ENCODE measurements at places on chromosomes 5 and 9.

DNA sequence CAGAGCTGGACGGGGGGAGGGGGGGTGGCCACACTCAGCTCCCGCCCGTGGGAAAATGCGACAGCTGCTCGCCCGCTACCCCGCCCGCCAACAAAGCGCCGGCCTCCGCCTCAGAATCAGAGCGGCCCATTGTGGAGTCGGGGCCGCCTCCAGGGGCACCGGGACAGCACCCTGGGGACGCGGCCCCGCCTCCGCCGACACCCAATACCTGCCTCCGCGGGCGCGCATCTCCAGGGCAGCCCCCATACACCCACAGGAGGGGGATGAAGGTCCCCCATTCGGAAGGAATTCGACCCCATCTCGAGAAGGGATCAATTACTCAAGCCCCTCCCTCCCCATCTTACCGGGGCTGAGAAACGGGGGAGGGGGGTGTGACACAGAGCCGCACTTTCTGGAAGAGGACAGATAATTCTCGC lies 1.3 kb downstream of the NOTCH1 start:
- peak; percentile 44 for DNase-seq

DNA sequence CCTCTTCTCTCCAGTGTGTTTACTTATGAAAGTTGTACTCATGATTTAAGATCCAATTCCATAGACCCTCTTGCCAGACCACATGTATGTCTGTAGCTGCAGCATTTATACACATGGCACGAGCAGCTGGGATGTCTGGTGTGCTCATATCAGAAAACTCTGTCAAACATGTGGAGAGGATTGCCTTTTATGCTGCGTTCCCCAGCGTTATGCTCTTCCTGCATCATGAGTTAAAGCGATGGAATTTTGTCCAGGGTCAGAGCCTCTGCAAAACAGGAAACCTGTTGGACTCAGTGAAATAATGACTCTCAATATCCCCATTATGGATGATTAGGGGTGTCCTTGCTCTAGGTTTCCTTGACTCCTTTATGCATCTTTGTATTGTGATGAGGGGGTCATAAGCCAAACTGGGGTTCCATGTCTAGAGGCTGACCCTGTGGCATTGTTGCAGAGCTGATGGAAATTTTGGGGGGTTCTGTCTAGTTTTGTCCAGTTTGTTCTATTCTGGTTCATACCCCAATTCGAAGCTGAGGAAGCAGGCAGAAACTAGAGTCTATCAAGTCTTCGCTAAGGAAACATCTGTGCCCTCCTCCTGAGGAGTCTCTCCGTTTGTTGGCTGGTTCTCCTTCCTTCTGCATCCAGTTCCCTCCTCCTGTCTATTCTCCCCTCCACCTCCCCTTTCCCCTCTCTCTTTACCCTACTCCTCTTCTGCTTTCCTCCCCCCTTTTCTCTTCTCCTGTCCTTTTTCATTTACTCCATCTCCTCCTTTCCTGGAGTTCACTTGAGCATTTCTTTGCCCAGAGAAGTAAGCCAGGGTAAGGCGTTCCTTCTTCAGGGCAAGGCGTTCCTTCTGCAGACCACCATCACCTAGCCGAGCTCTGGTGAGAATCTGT lies 252.8 kb downstream of the MAST4 start:
- DNase-seq: no peak

DNA sequence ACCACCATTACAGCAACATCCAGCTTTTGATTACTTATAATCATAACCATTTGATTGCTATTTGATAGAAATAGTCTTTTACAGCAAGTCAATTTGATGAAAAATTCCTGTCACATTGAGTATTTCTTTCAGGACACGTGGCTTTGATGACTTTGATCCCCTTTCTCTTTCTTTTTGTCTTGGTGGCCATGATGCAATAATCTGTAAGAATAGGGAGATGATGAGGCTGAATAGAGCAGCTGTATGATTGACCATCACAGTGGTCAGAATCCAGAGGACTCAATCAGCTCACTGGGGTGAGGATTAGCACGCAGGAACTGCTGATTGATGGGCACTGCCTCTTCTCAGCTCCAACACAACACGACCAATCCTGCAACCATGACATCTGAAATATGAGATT lies 262.7 kb downstream of the PARP8 start:
- no peak for DNase-seq

GRCh38 chr5:167631191-167631590 lies 660.3 kb upstream of the WWC1 start:
- DNase-seq: no peak

GRCh38 chr9:134656334-134657006 lies 14.9 kb downstream of the COL5A1 start:
- no peak for DNase-seq

- DNase-seq: no peak
These were observed 68.8 kb upstream of the ABL1 start for GRCh38 chr9:130766021-130766926.

GRCh38 chr5:108145351-108145750 lies 236.5 kb downstream of the FBXL17 start:
- DNase-seq: no peak

GRCh38 chr5:65625743-65626142 lies 916 bp downstream of the SHLD3 start:
- DNase-seq: no peak

GRCh38 chr9:86410281-86410680 lies 56.1 kb upstream of the TUT7 start:
- no peak for DNase-seq

DNA sequence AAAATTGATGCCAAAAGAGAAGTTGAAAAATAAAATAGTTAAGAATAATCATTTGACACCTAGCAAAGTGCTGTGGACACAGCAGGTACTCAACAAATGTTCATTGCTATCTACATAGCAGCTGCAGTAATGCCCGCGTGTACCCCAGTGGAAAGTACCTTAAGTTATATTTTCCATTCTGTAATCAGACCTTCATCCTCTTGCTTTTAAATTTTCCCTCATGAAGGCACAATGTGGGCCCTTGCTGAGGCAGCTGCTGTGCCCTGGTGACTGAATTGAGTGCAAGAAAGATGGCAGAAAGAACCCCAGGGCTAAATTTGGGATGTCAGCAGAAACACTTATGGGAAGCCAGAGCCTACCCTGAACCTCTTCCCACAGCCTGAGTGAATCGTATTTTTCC lies 65.9 kb downstream of the CYFIP2 start:
- no peak for DNase-seq

- no peak for DNase-seq
These were observed 600 bp downstream of the ERCC6L2 start for GRCh38 chr9:95876138-95876444.

GRCh38 chr5:107563959-107564544 lies 106.7 kb downstream of the EFNA5 start:
- no peak for DNase-seq

GRCh38 chr5:40491644-40492043 lies 188.1 kb upstream of the PTGER4 start:
- no peak for DNase-seq

- no peak for DNase-seq
These were observed 53.0 kb downstream of the SPOCK1 start for GRCh38 chr5:137446151-137446550.

DNA sequence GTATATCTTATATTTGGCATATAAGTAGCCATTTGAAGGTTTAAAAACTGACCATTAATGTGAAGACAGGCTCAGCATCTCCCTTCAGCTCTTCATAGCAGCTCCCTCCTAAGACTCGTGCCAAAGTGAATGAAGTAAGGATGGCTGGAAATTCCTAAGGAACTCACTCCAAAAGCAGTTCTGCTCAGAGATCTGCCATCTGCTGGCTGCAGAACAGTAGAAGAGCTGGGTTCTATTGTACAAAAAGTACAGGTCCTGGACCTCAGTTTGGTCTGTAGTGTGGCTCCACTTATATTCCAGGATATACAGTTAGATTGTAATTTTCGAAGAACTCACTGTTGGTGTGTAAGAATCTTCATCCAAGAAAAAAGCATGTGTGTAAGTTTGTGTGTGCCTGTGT lies 104.9 kb upstream of the RUSC2 start:
- no peak for DNase-seq

DNA sequence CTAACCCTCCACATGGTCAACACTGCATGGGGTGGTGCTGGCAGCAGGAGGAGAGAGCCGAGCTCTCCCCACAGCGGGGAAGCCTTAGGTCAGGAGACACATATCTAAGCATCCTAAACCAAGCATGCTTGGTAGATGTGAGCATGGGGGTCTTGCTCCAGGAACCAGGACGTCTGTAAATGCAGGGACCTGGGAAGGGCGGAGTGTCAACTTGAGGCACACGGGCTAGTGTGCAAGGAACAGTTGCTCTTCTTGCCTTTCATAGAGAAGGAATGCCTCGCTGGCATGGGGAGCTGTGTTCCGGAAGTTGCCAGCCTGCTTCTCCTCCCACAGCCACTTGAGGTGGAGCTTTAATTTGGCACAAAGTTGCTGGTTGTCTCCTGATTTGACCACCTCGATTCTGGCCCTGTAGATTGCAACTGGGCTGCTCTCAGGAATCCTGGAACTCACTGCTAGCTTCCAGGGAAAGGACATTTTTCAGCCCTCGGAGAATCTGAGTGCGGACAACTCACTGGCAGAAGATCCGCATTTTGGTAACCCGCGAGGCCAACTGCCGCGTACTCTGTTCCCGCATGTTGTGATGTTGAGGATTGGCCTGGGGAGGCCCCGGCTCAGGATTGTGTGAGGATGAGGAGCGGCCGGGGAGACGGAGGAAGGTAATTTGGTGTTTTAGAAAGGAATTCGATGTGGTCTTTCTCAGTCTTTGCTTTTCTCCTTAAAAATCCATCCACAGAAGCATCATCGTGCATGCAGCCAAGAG lies 370.3 kb upstream of the IRX1 start:
- no peak for DNase-seq

- DNase-seq: no peak
These were observed 58.0 kb downstream of the ZNF510 start for GRCh38 chr9:96719921-96720320.

DNA sequence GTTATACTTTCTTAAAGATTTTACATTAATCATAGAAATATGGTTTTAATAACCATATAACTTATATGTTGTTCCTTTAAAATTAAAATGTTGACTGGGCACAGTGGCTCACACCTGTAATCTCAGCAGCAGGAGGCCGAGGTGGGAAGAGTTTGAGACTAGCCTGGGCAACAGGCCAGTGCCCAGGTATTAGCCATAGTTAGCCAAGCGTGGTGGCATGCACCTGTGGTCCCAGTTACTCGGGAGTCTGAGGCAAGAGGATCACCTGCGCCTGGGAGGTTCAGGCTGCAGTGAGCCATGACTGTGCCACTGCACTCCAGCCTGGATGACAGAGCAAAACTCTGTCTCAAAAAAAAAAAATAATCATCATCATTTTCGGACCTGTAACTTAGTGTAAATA lies 133.5 kb downstream of the DTWD2 start:
- DNase-seq: no peak

GRCh38 chr9:739362-739761 lies 102.1 kb upstream of the DMRT1 start:
- DNase-seq: no peak

DNA sequence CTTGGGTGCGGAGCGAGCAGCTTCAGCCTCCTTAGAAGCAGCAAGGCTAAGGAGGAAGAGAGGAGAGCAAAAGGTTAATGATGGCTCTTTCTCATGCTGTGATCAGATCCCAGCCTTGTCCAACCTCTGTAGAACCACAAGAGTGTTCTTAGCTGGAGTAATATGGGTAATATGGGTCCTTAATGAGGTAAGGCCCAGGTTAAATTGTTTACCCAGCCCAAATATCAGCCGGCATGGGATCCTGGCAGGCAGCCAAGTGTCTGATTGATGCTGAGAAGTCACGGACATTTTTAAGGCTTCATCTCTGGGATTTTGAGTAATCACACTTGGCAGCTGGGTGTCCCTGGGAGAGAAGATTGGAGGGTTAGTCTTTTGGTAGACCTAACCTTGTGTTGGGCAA lies 32.3 kb downstream of the GLRA1 start:
- DNase-seq: no peak

GRCh38 chr5:111869681-111870080 lies 112.7 kb upstream of the NREP start:
- DNase-seq: no peak

DNA sequence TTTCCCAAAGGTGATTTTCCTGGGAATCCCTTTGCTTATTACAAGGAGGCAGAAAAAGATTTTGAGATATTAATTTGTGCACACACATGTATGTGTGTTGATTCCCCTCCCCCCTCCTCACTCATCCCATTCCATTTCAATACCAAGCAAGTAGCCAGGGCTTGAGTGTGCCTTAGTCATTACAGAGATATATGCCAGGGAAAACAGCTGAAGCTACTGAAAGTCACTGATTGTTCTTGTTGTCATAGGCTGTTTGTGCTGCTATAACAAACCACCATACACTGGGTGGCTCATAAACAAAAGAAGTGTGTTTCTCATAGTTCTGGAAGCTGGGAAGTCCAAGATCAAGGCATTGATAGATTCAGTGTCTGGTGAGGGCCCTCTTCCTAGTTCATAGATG lies 158.6 kb downstream of the BAAT start:
- no peak for DNase-seq

GRCh38 chr5:92508271-92508670 lies 1072.7 kb downstream of the NR2F1-AS1 start:
- DNase-seq: no peak

- DNase-seq: no peak
These were observed 89.4 kb upstream of the CNTLN start for GRCh38 chr9:17045381-17045940.

DNA sequence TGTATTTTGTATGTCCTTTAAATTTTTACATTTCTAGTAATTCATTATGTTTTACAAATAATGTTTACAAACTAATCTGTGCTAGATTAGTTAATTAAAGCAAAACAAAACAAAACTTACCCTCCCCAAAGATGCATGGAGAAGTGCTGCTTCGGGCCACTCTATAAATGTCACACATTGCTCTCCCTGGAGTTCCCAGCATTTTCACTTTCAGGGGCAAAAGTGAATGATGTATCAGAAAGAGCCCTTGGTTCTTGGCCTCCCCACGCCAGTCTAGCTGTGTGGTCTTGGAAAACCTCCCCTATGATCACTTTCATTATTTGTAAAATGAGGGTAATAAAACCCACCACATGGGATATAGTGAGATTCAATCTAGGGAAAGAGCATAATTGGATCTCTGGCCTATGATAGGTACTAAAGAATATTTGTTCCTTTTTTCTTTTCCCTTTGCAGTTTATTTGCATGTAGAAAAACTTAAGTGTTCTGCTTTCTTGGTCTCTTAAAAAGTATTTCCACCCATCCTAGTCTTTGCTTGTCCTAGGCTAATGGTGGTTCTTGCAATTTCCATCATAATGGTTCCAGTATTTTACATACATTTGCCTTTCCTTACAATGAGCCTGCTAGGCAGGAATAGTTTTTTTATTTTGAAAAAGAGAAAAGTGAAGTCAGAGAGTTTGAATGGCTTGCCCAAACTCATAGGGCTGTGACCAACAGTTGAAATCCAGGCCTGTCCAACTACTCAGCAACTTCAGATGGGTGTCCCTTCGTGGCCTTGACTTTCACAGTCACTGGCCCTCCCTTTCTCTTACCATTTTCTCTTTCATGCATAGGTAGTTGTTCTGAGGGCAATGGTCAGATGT lies 184.5 kb upstream of the KLF4 start:
- no peak for DNase-seq
